Stimulated activated CD4-positive, alpha-beta T cell treated with anti-CD3 and anti-CD28 coated beads, Interleukin-12 subunit alpha, Interleukin-12 subunit beta, amount 100 ng/mL, for 4 hours (primary cell): ENCODE measurements at places on chromosomes 6 and 20.

DNA sequence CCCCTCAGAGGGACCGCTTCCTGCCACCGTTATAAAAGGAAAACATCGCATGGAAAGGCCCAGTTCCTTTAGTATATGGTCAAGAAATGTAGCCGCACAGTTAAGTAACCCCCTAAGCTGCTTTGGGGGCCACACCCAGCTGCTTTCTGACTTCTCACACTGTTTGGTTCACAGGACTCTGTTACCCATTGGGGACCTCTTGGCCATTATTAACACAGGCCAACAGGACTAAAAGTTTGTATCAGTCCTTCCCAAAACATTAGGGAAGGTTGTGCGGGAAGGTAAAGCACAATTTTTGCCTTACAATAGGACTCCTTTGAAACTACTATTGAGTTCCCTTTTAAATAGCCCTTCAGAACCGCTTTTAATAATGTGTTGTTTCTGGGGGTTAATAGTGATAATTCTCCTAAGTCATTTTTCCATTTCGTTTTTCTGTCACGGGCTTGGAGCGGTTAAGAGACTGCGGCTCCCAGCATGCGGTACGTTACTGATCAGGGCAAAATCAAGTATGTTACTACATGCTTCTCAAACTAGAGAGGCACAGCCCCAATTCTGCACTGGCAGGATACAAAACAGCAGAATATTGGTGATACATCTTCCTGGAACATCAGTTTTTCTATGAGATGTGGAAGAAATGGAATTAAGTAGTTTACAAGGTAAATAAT is 668 bp upstream of the RPP40 start:
- DNase-seq = no peak

DNA sequence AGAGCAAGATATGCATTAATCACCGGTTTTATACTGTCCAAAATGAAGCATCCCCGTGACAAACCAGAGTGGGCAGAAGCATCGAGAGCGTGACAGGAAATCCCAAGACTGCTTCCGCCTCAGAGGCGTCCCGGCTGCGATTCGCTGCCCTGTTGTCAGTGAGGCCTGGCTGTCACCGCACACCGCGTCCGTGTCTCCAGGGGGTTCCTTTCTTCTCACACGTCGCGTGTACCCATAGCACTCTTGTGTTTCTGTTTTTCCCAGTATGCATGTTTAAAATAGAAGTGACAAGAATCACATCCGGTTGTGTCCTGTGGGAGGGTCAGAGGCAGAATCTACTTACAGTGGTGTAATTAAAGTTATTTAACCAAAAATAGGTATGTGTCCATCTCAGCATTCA is 8.3 kb upstream of the ADRM1 start:
- DNase-seq = no peak

DNA sequence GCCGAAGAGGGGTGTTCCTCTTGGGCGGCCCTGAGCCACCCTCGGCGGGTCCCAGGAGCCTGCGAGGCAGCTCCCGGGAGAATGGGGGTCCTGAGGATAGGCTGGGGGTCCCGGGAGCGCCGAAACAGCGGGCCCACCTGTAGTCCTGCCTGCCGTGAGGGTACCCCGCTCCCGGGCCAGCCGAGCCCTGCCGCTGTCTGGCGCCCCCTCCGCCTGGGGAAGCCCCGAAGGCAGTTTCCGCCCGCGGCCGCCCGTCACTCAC is 280 bp downstream of the SPATA2 start:
- DNase-seq = no peak

DNA sequence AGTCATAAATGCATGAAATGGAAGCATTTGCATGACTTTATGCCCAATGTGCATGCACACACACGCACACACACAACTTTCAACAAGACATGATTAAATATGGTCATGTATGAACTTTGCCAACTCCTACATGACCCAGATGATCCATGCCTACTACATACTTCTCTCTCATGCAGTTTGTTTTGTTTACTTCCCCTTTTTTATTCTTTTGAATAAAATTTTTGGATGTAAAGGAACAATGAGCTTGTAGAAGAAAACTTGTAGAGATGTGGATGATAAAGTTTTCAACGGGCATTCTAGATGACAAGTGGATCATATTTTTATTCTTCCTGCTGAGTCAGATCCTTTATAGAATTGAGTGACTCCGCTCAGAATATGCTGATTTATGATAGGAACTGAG is 50.8 kb upstream of the AIG1 start:
- DNase-seq = no peak

DNA sequence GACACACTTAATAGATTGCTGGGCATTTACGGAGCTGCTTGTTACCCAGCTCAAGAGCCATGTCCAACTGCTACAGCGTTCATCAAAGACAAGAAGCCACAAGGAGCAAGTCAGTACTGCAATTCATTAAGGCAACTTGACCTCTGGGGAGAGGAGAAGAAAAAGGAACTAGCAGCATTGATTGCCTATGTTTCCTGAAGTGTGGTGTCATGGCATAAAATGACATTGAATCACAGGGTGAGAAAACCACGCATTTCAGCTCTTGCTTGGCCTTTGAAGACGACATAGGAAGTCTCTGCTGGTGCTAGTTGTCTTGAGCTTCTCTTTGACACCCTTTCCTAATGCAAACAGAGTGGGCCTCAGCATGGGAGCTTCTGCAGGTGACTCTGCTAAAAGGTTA is 139.1 kb downstream of the CDH26 start:
- DNase-seq = no peak
